ENCODE measurements at places on chromosomes 5 and 9.
A peak's percentile ranks its signal among the peaks of the same experiment; 100 is the strongest.

DNA sequence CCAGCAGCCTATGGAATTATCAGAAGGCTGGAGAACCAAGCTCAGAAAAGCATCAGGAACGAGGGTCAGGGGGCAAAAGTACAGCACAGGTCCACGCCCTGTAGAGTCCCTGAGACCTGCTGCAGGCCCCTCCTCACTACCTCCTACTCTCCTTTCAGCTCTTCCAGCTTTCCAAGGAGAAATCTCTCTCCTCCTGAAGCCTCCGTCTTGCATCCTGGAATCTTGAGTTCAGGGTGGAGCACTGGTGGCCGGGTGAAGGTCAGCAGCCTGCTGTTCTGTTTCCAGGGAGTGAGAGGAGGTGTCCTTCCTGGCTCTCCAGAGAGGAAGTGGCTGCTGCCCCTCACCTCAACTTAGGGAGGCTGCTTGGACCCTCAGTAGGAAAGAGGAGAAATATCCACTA lies 342.3 kb downstream of the ZSWIM6 start:
- DNase-seq: no peak

- peak; percentile 78 for DNase-seq
Measured at GRCh38 chr5:87588316-87588715, 175.6 kb upstream of the CCNH start.

GRCh38 chr9:98869078-98869745 lies 61.7 kb downstream of the GALNT12 start:
- DNase-seq: no peak

DNA sequence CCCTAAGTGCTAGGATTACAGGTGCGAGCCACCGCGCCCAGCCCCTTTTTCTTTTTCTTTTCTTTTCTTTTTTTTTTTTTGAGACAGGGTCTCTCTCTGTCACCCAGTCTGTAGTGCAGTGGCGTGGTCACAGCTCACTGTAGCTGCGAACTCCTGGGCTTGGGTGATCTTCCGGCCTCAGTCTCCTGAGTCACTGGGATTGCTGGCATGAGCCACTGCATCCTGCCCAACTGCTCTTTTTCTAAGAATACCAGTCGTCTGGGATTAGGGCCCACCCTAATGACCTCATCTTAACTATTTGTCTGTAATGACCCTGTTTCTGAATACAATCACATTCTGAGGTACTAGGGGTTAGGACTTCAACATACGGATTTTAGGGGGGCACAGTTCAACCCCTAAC lies 34.1 kb upstream of the NANS start:
- no peak for DNase-seq

GRCh38 chr5:91417219-91417618 lies 34.1 kb upstream of the ARRDC3 start:
- no peak for DNase-seq

DNA sequence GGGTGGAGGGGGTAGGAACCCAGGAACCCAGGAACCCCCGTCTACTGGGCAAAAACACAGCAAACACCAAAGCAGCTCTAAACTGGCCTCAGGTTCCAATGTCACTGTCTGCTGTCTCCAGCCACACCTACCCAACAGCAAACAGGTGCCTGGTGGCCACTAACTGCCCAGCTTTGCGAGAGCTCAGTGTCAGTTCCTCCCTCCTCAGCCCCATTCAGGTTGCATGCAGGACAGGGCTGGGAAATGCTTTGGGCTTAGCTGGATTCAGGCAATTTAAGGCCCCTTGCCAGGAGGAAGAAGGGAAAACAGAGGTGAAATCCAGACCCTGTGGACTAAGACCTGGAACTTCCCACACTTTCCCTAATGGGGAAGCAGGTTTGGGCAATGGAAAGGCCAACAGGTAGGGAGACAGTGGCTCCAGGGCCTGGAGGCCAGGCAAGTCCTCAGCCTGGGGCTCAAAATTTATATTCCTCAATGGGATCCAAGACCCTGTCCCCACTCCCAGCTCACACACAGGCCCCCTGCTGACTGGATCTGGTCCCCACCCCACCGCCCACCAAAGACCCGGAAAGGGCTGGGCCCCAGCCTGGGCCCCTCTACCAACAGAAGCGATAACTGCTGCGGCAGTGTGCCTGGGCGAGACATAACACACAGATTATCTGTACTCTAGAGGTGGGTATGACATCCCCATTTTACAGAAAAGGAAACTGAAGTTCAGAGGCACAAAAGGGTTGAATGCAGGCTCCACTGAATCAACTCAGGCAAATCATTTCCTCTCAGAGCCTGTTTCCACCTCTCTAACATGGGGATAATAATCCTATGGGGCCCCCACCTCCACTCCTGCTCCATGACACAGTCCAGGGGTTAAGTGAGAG lies 3.5 kb downstream of the EEIG1 start:
- DNase-seq: peak; percentile 12

GRCh38 chr9:3793971-3794383 lies 268.2 kb upstream of the RFX3 start:
- no peak for DNase-seq

- no peak for DNase-seq
Measured at GRCh38 chr9:111151537-111151936, 113.3 kb upstream of the LPAR1 start.

GRCh38 chr5:61333321-61333953 lies 1.4 kb downstream of the ZSWIM6 start:
- DNase-seq: no peak

DNA sequence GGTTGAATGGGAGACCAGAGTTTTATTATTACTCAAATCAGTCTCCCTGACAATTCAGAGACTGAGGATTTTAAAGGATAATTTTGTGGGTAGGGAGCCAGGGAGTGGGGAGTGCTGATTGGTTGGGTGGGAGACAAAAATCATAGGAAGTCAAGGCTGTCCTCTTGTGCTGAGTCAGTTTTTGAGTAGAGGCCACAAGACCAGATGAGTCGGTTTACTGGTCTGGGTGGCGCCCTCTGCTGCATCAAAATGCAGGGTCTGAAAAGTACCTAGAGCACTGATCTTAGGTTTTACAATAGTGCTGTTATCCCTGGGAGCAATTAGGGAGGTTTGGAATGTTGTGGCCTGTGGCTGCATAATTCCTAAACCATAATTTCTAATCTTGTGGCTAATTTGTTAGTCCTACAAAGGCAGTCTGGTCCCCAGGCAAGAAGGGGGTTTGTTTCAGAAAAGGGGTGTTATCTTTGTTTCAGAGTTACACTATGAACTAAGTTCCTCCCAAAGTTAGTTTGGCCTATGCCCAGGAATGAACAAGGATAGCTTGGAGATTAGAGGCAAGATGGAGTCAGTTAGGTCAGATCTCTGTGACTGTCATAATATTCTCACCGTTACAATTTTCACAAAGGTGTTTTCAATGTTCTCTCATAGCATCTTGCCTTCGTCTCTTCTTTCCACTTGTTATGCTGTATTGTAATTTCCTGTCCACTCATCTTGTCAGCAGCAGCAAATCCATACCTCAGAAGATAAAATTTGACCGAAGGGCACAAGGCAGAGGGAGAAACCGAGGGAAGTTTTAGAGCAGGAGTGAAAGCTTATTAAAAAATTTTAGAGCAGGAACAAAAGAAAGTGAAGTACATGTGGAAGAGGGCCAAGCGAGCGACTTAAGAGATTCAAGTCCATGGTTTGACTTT lies 59.2 kb upstream of the CLINT1 start:
- no peak for DNase-seq

GRCh38 chr9:100689635-100690034 lies 111.8 kb downstream of the CAVIN4 start:
- no peak for DNase-seq

DNA sequence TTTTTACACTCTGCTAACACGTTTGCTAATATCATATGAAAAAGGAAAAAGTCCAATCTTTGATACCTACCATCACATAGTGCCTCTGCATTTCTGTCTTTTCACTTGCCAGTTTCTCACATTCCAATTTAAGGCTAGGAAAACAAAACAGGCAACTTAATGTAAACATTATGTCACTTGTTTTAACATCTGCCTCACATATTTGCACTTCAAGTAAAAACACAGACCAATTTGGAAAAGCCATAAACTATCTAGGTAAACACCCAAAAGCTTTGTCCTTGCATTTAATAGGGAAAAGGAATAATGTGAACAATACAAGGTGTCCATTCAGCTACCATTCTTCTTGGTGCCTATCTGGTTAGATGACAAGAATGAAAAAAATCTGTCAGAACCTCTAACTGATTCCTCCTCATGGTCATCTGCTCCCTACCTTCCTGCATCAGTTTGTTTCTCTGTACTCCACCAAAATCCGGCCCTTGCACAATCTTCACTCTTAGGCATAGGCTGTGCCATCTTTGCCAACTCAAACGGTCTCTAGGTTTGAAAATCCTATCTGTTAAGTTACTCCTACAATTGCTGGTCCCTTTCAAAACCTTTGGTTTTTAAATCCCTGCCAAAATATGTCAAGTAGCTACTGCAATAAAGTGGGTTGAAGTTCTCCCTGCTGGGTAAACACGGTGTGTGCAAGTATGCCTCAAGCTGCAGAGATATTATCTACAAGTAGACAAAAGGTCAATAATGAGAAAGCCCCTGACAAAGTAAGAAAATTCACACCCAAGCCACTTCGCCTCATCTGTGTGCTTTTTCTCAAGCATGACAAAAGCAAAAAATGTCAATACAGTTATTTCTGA lies 3.4 kb downstream of the TLE1 start:
- no peak for DNase-seq

GRCh38 chr9:25449503-25449902 lies 228.7 kb downstream of the TUSC1 start:
- DNase-seq: no peak
